ENCODE measurements at places on chromosomes 11 and 22.
A peak's percentile ranks its signal among the peaks of the same experiment; 100 is the strongest.

- peak; percentile 89 for DNase-seq
Measured at GRCh38 chr22:37498289-37498909, 12.2 kb upstream of the MFNG start.

- DNase-seq: peak; percentile 73
Measured at GRCh38 chr22:31400023-31400397, 606 bp downstream of the DRG1 start.

- no peak for DNase-seq
Measured at GRCh38 chr11:17581036-17581731, 34.1 kb downstream of the OTOG start.

DNA sequence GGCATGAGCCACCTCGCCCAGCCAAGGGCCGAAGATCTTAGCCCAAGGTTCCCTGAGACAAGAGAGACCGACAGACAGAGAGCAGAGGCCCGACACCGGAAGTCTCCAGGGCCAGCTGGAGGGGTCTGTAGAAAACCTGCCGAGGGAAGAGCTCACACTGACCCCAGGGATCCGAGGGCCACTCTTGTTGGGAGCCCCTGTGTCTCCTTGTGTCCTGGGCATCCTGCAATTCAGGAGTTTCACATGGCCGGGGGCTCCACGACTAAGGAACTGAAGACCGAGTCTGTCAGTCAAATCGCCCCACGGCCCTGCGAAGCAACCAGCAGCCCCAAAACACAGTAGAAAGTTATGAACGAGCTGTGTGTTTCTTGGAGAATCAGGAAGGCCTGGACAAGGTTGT is 1482.0 kb downstream of the BRD1 start:
- DNase-seq: no peak

DNA sequence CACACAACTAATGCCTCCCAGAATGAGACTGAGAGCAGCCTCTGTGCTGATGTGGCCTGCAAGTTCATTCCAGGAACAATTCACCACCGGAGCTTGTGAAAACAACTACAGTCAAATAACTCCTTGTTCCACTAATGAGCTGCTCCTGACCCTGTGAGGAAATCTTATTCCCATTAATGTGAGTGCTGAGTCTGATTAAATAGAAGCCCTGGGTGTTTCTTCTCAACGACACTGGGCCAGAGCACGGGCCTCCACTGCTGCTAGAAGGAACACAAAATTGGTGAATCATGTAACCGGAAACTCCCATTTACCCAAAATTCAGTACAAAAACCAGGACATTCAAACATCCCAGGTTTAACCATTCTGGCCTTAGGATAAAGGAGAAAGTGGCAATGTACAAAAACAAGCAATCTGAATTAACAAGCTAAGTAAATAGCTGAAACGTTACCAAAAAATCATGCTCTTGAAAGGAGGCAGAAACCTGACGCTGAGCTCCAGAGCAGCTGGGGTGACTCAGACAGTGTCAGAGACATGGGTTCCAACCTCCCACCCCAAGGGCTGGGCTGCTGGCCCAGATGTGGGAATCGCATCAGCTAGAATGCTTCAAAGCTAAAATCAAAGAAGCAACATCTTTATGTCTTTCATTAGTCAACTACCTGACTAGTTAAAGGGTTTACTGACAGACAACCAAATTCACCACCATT is 26.7 kb downstream of the SERGEF start:
- DNase-seq: no peak

DNA sequence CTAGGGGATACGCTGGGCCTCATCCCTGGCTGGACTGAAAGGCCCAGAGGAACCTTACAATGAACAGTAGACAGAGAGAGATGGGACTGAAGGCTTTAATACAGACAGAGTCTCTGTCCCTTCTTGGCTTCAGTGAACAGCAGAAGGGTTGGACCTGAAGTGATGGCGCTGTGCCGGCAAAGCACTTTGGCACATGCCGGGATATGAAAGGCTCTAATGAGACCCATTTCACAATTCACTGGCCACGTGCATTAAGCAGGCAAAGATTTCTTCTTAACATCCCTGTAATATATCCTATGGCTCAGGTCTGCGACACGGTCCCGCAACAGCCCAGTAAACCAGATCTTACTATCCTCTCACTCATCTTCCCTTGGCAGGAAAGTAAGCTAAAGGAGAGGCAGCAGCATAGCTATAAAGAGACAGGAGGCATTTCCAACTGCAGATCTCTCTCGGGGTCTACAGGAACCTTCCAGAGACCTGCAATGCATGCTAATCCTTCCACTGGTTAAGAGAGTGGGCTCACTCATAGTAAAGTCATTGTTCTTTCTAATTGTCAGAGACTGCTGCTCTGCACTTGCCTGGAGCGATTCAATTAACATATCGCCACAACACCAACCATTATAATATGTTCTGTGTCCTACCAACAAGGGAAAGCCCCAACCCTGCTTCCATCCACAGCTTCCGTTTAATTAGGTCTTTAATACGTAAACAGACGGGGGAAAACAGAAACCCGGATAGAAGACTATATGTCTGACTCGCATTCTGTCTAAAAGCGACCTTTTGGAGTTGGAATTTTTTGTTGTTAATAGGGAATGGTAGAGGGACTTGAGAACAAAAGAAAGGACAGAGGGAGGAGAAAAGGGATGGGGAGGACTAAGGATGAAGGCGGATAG is 1179.0 kb downstream of the LRRC4C start:
- no peak for DNase-seq

Measured in neural progenitor cell (in vitro differentiated cells).